ENCODE measurements at places on chromosomes 2 and 18. TPM values are rescaled to one million over a fixed set of nuclear protein-coding genes. Genes with fewer than 3 reads are reported as not detected.

DSC2 gene
- 13.3 TPM for total RNA-seq

- no peak for DNase-seq
These were observed 625 bp downstream of the LYPD6 start for GRCh38 chr2:149331023-149331400.

LINC00305 gene
- total RNA-seq, result not detected

- DNase-seq, result no peak
These were observed 320.5 kb downstream of the FSIP2 start for GRCh38 chr2:186059096-186059495.

DNA sequence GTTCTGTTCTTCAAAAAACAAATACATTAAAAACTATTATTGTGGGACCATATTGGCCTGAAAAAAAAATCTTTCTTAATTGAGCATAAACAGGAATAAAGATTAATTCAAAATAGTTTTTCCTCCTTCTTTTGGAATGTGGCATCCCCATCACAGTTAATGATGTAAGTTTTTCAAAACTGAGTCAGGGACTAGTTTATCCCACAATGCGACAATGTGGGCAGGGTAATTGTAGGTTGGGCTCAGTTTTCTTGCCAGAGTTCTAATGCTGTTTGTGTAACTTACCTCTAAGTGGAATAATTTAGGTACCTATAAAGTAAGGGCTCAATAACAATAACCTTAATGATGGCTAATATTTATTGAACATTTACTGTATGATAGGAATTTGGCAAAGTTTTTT lies 82.0 kb downstream of the PMS1 start:
- DNase-seq, result no peak

GRCh38 chr2:52465287-52465686 lies 1302.3 kb upstream of the CHAC2 start:
- peak; percentile 48 for DNase-seq

DNA sequence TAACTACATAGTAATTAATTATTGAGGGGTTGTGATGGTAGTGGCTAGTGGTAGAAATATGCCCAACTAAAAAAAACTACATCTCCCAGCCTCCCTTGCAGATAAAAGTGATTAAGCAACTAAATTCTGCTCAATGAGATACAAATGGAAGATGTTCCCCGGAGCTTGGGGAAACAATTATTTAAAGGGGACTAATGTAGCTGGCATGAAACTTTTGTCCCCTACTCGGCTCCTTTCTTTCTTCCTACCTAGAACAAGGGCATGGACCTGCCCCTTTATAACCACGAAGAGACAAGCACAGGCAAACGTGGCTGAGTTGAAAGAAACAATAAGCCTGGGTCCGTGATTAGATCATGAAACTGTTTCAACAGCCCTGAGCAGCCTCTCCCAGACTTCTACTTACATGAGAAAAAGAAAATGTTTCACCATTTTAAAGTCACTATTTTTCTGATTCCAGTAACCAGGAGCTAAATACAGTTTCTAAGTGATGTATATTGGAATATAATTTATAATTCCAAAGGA lies 236.9 kb downstream of the SCG2 start:
- DNase-seq, result no peak

DNA sequence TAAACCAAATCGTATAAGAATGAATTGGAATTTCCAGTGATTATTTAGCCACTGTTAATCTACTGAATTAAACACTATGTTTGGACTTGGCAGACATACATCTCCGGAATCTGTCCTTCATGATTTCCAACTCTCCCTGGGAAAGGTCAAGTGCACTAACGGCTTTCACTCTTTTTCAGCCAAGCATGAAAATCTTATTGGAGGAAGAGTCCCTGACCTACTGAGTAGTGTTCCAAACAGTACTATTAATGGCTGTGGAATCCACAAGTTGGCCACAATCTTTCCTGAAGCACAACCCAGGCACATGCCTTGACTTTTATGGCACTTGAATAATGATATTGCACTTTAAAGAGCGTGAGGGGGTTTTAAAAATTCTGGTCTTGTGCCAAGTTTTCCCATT lies 318.9 kb upstream of the RND3 start:
- no peak for DNase-seq

ZNF519 gene
- total RNA-seq, result 5.5 TPM
